Left cardiac atrium (tissue), 4 donors: ENCODE measurements at places on chromosomes 7 and 10. TPM values are rescaled to one million over a fixed set of nuclear protein-coding genes. Genes with fewer than 3 reads are reported as not detected.
A peak's percentile ranks its signal among the peaks of the same experiment; 100 is the strongest.

DNA sequence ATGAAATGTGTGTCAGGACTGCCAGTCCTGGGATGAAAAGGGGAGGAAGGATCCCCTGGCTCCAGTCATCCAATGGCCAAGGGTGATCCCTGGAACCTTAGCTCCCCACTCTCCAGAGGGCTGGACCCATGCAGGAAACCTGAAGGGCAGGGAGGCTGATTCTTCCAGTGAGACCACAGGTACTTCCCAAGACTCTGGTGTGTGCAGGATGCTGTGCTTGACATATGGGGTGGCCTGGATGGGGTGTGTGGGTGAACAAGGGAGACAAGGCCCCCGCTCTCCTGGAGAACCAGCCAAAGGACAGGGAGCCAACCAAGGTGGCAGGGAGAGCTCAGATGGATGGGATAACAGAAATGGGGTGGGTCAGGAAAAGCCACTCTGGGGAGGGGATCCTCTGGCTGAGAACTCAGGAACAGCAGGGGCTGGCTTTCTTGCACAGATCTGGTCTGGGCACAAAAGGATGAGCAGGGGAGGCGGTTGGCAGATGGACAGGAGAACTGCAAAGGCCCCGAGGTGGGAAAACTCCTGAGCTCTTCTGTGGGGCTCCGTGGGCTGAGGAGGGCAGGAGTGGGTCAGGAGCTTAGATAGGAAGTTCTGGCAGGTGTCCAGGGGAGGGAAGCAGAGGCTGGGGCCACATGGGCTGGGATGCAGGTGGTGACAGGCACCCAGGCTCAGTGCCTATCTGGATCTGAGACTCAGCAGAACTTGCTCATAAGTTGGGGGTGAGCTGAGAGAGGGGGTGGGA, 100.6 kb downstream of the ARHGAP22 start:
- no peak for DNase-seq

- no peak for DNase-seq
Observed at GRCh38 chr10:77062381-77062780, 575.2 kb downstream of the KCNMA1 start.

GRCh38 chr7:34362621-34363020, 295.4 kb upstream of the NPSR1 start:
- DNase-seq: no peak

DNA sequence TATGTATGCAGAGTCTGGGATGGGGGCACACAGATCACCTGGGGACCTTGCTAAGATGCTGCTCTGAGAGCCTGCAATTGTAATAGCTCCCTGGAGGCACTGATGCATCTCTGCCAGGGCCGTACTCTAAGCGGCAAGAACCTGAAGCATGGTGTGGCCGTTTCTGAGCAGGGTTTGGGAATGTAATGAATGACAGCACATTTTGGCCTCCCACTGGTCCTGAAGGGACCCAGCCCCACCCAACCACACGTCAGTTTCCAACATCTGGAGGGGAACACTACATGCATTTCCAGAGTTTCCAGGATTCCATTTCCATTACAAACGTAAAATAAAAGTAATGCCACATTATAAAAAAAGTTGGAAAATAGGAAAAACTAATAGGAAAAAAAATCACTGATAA, 14.0 kb downstream of the ZCCHC24 start:
- peak; percentile 17 for DNase-seq

DNA sequence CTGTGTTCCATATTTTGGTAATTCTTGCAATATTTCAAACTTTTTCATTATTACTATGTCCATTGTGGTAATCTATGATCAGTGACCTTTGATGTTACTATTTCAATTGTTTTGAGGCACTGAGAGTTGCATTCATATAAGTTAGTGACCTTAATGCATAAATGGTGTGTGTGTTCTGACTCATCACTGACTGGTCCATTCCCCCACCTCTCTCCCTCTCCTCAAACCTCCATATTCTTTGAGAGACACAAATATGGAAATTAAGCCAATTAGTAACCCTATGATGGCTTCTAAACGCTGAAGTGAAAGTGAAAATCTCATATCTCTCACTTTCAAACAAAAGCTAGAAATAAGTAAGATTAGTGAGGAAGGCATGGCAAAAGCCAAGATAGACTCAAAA, 739.6 kb downstream of the CCSER2 start:
- no peak for DNase-seq

GRCh38 chr7:73712773-73713172, 6.7 kb downstream of the STX1A start:
- DNase-seq: no peak

DNA sequence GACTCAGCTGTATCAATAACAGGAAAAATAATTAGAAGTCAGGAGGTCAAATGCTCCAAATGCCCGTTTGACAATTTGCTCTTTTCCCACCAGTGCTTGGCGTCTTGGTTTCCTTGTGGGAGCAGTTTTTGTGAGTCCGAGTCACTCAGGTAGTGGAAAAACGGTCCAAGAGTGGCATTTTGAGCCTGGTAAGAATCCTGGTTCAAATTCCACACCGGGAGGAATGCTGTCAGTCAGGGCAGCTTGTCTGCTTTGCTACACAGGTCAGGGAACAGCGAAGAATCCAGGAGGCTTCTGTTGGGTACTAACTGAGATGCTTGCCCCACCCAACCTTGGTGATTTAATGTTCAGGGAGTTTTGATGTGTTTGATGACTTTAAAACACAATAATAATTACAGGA, 209.5 kb downstream of the HERPUD2 start:
- no peak for DNase-seq

DNA sequence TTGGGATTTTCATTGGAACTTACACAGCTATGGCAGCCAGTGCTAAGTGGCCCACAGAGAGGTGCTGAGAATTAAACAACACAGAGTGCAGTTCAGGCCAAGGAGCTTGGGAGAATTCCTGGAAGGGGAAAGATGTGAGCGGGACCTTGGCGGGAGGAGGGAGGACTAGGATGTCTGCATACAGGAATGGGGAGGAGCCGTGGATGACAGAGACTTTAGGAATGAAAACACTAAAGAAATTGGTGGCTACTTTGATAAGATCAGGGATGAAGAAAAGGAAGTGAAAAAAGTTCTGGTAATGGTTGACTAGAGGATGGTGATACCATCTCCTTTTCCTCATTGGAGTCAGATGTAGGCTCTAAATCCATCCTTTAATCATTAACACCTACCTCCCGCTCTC, 234.2 kb upstream of the FZD8 start:
- DNase-seq: no peak

- DNase-seq: no peak
Observed at GRCh38 chr7:136179851-136180721, 202.9 kb upstream of the MTPN start.

GRCh38 chr7:98024075-98024474, 34.1 kb upstream of the OCM2 start:
- DNase-seq: no peak

DNA sequence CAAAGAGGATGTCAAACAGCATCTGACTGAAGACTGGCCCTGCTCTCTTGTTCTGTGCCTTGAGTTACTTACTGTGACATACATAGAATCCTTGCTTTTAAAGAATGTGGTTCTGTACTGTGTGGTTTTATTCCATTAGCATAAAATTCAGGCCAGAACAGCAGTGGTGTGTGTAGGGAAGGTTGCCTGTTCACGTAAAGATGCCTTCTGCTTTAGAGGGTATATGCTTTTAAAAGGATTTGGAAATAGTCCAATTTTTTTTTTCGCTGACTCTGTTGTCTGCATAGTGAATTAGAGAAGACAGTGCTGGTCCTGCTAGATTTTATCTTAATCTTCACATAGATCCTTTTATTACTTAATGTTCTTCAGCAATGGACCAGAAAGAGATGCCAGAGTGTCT, 470.8 kb upstream of the SEMA3A start:
- no peak for DNase-seq

DNA sequence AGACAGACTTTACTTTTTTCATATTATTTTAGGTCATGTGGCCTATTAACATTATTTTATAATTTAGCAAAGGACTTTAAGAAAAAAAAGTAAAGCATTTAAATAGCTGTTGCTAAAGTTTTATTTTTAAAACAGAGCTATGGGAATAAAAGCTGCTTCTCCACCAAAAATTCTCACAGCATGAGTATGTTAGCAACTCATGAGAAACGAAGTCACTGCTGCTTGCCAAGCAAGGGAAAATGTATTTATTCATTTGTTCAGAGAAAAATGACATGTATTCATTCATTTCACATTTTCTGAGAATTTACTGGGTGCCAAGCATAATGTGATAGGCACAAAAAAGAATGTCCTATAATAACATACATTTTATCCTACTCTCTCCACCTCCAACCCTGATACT, 5.1 kb downstream of the LRRC72 start:
- DNase-seq: no peak

DNA sequence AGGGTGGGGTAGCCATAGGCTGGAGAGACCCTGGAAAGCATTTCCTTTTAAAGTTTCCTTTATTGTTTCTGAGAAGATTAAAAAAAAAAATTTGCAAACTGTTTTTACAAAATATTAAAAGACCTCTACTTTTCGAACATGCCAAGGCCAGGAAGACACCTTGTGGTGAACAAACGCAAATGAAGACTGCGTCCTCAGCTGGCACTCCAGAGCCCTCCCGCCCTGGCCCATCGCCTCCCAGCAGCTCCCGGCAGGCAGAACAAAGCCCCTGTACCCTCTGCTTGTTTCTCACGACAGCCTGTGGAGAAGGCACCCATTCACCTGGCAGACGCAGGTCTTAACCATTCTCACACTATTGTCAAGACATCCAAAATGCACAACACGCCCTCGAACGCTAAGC, 56.4 kb downstream of the ESYT2 start:
- DNase-seq: no peak

DNA sequence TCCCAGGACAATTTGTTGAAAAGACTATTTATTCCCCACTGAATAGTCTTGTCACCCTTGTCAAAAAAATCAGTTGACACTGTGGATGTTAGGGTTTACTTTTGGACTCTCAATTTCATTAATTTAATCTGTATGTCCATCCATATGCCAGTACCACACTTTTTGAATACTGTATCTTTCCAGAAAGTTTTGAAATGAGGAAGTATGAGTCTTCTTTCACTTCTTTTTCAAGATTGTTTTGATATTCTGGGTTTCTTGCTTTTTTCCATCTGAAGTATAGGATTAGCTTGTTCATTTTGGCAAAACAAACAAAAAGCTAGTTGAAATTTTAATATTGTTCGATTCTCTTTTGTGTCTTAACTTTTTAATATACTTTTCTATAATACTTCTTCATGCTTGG, 21.7 kb downstream of the KLHDC10 start:
- DNase-seq: no peak

DNA sequence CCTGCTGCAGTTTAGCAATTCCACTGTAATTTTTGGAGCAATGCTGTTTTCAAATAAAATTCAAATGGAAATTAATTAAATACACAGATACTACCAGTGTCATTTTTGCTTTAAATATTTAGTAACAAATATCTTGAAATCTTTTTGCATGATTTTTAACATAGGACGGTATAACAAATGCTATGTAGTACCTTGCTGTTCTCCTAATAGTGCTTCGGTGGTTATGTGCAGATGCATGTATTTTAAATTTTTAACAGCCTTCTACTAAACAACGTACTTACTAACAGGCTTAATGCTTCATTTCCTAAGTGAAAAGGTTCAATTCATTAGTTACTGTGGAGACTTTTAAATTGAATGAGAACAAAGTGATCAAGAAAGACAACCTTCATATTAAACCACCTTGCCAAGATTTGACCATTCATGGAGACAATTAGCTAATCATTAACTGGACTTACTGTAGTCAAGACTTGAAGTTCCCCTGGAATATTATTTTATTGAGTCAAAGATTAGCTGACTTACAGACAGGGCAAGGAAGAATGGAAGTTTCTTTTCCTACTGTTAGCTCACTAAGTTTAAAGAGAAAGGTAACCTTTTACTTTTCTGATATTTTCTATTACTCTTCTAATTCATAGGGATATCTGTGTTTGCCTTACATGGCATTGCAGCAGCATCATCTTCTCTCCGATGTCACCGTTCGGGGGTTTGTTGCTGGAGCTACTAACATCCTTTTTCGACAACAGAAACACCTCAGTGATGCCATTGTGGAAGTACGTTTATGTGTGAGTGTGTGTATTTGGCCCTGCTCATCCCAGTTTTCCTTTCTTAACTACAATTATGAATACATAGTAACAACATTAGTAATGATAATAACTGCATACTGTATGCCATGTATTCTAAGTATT, 74.3 kb downstream of the AVL9 start:
- no peak for DNase-seq

DNA sequence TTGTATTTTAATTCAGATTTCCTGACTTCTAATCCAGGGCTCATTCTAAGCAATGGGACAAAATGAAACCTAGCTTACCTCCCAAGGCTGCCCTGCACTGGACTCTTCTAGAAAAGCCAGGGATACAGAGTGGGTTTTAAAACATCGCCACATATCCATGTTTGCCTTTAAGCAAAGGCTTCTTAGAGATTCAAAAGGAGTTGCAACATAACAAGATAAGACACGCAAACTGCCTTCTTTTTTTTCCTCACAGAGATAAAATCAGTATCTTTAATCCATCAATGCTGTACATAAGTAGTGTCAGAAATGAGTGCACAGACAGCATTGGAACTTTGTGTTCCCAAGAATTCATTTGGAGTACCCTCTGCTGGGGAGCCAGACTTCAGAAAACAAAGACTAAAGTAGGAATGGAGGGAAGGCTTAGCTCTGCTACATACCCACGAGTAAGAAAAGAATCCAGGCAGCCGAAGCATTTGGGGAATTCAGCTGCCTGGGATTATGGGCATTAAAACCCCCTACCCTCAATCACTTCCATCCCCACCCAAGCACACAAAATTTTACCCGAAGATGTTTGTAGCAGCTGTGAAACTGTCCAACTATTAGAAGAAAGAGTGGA, 427.8 kb downstream of the ARL4A start:
- no peak for DNase-seq

DNA sequence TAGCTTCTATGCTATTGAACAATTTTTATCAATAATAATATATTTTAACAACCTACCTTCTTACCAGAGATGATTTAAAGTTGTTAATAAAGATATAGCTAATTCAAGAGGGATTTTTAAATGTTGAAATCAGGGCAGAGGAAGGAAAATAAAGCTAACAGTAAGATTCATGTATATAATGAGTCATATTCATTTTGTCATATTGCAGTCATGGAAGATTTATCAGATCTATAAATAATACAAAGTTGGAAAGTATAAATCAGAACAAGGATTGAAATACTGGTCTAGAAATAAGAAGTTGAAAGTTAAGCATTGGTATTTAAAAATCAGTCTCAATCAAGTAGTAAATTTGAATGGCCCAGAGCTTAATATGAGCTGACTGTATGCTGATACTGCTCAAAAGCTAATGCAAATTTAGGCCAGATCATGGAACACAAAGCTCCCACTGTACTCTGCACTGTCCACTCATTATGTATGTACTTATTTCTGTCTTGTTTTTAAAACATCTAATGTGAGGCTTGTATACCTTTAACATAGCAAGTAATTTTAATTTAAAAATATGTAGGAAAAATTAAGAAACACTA, 196.9 kb downstream of the ZEB1 start:
- no peak for DNase-seq

- no peak for DNase-seq
Observed at GRCh38 chr7:94052398-94053180, 48.4 kb upstream of the BET1 start.

Gene NME8
- total RNA-seq: not detected

Gene FIS1
- 251 TPM for total RNA-seq

Gene CYP2C19
- total RNA-seq: 0.21 TPM

Gene REPIN1
- 100 TPM for total RNA-seq

Gene FAM241B
- 6.7 TPM for total RNA-seq

Gene PRPS1L1
- not detected for total RNA-seq

Gene SAMD9
- 4.1 TPM for total RNA-seq

Gene PCBD1
- 103 TPM for total RNA-seq

Gene LIPM
- total RNA-seq: not detected

Gene CALHM1
- total RNA-seq: not detected
